Right renal cortex interstitium (tissue), 3 donors: ENCODE measurements at places on chromosomes 3 and 15. TPM values are rescaled to one million over a fixed set of nuclear protein-coding genes. Genes with fewer than 3 reads are reported as not detected.

DNA sequence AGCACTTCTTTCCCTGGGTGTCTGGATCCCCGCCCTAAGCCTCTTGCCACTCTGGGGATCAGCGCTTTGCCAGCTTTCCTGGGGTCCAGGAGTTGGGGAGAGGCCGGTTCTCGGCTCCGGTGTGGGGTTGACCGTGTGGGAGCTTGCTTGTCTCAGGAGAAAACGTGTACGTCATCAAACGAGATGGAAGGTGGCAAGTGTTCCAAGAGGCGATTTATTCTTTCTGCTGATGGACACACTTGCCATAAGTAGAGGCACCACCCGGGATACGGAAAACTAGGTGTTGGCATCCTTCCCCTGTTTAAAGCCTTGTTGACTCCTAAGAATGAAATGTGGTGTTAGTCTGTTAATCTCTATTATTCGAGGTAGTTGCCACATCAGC, 295 bp downstream of the ZWILCH start:
- no peak for DNase-seq

The ACAN gene
- 4.9 TPM for polyA plus RNA-seq

- DNase-seq: no peak
These were observed 84.0 kb upstream of the ALDH1L1 start for GRCh38 chr3:126264381-126264780.

DNA sequence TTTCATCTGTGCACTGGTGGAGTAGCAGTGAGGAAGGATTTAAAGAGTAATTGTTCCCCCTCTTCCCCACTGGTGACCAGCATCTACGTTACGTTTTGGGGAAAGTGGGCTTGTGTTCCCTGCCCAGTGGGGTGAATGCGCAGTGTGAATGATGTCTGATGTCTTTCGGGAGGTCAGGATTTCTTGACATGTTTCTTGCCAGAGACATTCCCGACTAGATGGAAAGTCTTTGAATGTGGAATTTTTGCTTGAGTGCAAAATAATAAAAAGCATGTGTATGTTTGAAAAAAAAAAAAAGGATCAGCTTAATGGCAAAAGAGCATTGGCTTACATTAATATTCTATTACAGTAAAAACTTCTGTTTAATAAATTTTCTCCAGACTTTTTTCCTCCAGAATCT, 632.2 kb downstream of the FOXP1 start:
- DNase-seq: no peak

DNA sequence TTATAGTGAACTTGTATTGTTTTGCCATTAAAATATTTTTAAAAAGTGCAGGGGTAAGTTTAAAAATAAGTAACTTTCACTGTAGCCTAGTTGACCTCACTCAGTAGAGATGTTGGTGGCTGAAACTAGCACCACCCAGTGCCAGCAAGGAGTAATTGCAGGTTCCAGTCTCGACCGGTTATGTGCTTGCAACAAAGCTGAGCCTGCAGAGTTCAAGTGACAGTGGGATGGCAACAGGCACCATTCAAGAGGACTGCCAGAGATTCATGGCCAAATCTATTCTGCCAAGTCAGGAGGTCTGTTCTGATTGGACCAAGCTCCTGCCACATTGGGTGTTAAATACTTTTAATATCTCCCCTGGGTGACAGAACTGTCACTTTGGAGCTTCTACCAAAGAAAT, 2.7 kb downstream of the ADAMTS7 start:
- DNase-seq: no peak

The NPRL2 gene
- polyA plus RNA-seq: 35.2 TPM

The ISL2 gene
- 0.08 TPM for polyA plus RNA-seq

The GASK1A gene
- polyA plus RNA-seq: 4.0 TPM

- no peak for DNase-seq
These were observed 4.4 kb upstream of the BRPF1 start for GRCh38 chr3:9727041-9727595.

The TMEM39A gene
- 49.7 TPM for polyA plus RNA-seq

The ZNF385D gene
- polyA plus RNA-seq: 18.8 TPM

- DNase-seq: no peak
These were observed 197.0 kb downstream of the GHSR start for GRCh38 chr3:172251211-172251610.

The HRG gene
- polyA plus RNA-seq: 2.2 TPM
